Foreskin keratinocyte (primary cell): ENCODE measurements at places on chromosomes 2 and 18. TPM values are rescaled to one million over a fixed set of nuclear protein-coding genes. Genes with fewer than 3 reads are reported as not detected.
A peak's percentile ranks its signal among the peaks of the same experiment; 100 is the strongest.

DNA sequence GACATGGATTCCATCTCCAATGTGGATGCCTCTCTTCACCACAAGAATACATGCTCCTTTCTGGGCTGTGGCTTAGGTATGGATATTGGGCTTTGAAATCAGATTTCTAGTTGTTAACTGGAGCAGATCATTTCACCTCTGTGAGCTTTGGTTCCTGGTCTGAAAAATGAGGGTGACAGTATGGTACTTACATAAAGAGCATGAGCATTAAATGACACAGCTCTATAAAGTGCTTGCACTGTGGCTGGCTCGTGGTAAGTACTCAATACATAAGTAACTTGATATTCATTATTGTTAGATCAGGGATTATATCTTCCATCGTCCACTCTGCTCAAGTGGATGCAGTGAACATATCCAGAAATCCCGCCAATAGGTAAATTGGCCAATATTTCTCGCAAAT, 33.4 kb downstream of the ARHGAP25 start:
- no peak for DNase-seq

GRCh38 chr18:3777122-3777521, 327.1 kb downstream of the TGIF1 start:
- DNase-seq, result no peak

GRCh38 chr2:105782123-105782522, 37.4 kb downstream of the NCK2 start:
- no peak for DNase-seq

- DNase-seq, result no peak
Observed at GRCh38 chr2:85162746-85163301, 29.6 kb downstream of the TCF7L1 start.

Gene ABCG8
- not detected in 2 replicates for total RNA-seq

GRCh38 chr18:13572721-13573120, 153.6 kb downstream of the FAM210A start:
- no peak for DNase-seq

Gene IL1A
- total RNA-seq, result 263 and 311 TPM in 2 replicates

Gene G6PC2
- not detected in 2 replicates for total RNA-seq

DNA sequence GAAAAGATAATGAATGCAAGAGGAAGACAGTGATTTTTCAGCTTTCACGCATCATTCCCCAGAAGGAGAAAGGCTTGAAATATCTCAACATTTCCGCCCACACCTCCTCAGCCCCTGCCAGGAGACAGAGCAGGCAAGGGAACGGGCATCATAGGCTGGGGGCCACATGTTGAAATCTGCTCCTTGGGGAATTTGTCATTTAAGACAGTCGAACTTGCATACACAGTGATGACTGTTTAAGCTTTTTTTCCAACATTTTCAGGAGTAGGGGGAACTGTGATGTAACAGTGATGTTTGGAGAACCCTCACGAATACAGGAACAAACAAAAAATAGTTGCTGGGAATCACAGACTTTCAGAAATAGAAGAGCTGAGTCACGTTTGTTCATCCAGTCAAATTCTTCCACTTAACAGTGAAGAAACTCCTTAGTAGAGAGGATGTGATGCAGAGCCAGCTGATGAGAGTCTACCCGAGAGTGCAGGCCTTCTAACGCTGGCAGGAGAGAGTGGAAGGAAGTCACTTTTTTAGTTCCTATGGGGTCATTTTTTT, 266.8 kb downstream of the ALPK2 start:
- DNase-seq, result peak; percentile 55

GRCh38 chr2:64404743-64405142, 49.2 kb upstream of the LGALSL start:
- no peak for DNase-seq
